ENCODE measurements at places on chromosomes 5 and 9.

DNA sequence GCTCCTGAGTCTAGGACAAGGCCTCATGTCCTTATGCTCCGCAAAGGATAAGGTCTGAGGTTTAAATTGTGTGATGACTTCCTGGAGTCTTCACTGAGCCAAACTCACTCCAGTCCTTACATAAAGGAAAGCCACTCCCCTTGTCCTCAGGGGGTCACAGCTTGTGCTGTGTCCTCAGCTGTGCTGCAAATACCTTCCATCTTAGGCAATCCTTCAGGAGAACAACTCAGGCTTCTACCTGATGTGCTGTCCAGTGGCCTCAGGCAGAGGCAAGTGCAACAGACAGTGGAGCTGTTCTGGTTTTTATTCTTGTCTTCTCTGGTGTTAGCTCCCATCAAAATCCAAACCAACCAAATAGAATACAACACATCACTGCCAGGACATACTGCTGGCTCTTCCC, 151.5 kb downstream of the TAF11L14 start:
- DNase-seq: no peak

GRCh38 chr5:100311806-100312205, 223.4 kb upstream of the FAM174A start:
- peak; percentile 8 for DNase-seq

DNA sequence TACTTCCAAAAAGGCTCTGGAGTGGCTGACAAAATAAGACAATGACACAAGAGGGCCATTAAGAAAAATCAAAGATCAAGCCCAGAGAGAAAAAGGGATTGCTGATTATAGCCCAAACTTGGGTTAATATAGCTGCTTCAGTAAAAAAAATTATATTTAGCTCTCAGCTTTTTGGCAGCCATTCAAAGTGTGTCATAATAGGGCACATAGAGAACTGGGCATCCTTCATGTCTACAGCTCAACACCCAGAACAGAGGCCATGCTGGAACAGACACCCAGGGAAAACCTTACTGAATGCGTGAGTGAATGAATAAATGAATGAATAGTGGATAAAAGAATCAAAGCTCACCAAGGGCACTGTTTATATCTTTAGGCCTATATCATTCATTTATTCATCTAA, 110.1 kb downstream of the SLIT3 start:
- DNase-seq: peak; percentile 13

GRCh38 chr5:158979749-158980521, 119.8 kb downstream of the EBF1 start:
- peak; percentile 54 for DNase-seq

DNA sequence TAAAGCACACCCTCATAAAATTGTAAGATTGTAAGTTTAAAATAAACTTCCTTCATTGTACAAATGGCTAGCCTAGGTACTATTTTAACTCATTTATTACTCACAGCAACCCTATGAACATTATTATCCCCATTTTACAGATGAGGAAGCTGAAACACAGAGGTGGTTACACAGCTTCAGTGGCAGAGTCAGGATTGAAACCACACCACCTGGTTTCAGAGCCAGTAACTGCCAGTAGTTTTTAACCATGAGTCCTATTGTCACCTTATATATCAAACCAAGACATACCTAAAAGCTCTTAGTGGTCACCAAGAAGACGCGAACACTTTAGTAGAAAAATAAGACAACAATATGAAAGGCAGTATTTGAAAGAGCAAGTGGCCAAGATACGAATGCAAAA, 16.1 kb downstream of the SH3GL2 start:
- no peak for DNase-seq

DNA sequence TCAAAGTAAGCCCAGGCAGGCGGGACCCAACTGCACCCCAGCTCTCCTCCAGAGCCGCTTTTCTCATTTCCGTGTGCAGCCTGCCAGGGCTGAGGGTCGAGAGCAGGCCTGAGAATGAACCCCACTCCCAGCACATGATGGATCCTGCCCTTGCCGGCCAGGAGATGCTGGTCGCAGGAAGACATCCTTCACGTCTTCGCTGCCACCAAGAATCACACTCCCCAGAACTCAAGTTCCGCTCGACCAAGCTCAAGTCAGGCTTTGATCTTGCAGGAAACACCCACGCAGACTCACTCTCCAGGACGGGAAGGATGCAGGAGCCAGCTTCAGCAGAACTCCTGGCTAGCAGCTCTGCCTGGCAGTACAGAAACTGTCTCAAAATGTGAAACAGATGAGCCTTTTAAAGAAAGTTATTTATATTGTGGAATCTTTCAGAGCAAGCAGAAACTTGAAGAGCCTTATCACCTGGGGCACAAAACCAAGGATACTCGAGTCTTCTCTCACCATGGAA, 102.4 kb downstream of the ROR2 start:
- DNase-seq: peak; percentile 13

- DNase-seq: peak; percentile 39
Measured at GRCh38 chr5:180353048-180353979, at the start of gene GFPT2. Gene GFPT2 (minus strand): TSS chr5:180353336. CDS start chr5:180353217, 119 bp downstream.

GRCh38 chr5:99177796-99178195, 249.0 kb upstream of the CHD1 start:
- no peak for DNase-seq

GRCh38 chr9:127449332-127449966, 1.8 kb downstream of the RPL12 start:
- DNase-seq: no peak

DNA sequence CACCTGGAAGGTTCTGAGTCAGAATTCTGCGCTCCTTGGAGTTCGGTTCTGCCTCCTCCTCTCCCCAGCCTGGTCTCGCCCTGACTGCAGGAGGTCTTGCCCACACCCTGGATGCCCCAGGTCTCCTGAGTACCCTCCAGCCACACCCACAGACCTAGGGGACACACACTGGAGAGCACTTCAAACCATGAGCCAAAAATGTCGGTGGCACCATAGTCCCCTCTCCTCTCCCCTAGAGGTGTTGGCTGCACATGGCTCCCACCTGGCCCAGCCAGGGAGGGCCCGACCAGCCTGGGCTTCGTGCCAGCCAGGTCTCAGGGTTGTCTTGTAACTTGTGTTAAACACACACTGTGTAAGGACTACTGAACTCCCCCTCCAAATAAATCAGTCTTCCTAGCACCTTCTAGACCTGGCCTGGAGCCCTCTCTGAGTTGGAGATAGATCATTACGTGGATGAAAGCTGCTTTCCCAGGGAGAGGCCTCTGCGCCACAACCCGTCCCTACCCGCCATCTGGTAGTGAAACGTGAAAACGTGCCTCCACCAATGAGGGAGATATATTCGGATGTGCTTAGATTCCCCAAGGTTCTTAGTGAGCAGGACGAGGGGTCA, 49.9 kb upstream of the CTSL start:
- DNase-seq: no peak

DNA sequence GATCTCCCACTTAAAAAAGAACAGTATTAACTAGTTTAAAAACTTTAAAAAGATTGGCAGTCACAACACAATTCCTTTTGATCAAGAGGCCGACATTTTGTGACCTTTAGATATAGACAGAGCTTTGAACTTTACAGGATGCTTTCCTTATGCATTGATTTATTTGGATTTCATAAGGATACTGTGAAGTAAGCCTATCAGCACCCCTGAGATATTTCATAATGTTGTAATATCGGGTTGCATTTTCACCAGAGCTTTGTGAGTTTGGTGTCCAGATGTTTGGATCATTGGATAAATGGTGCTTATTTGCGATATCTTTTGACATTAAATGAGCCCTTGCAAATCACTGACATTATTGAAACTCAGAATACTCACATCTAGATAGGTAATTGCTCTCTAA, 7.7 kb downstream of the PALM2AKAP2 start:
- no peak for DNase-seq

- DNase-seq: no peak
Measured at GRCh38 chr5:113692466-113692865, 179.0 kb downstream of the YTHDC2 start.

DNA sequence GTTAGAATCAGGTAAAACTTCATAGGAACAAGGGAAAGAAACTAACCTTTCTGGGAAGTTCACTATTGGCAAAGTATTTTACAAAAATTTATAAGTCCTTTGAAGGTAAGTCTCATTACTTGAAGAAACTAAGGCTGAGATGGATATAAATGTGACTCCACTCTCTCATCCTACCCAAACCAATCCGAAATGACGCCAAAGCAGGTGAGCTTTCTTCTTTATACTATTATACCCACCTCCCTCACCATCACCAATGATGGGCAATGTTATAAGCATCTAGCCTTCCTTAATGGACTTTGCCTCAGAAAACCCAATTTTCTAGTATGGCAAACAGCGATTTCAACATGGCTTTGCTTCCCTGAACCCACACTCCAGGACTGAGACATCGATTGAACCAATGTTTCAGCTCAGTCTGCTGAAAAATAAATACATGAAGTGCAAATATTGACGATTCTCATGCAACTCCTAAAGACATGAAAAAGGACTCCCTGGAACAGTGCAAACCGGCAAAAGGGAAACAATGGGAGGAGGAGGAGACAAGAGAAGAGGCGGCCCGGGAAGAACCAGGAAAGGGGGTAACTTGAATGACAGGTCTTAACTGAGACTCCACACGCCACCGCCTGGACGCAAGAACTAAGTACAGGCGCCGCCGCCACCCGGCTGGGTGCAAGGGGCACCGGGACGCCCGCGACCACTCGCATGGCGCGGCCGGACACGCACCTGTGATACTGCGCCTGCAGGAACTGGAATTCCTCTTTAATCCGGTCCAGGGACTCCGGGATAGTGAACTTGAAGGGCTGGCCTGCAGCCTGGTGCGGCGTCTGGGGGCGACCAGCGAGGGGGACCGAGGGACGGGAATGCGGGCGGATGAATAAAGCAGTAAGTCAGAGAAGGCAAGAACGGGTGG, 2.5 kb downstream of the TLE1 start:
- peak; percentile 88 for DNase-seq

DNA sequence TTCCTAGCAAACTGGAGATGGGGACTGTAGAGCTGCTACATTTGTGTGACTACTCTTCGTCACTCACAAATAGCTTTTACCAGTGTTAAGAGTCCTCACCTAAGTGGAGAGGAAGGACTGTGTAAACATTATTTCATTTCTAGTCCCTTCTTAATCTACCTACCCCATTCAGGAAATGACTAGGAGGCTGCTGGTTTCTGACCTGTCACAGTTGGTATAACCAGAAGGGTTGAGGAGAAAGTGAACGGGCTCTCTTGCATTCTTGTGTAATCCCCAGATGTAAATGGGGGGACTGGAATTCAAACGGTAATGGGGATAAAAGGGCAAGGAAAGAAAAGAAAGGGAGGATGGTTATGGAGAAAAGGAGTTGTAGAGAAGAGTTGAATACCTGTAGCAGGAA, 35.4 kb upstream of the BNIP1 start:
- no peak for DNase-seq

DNA sequence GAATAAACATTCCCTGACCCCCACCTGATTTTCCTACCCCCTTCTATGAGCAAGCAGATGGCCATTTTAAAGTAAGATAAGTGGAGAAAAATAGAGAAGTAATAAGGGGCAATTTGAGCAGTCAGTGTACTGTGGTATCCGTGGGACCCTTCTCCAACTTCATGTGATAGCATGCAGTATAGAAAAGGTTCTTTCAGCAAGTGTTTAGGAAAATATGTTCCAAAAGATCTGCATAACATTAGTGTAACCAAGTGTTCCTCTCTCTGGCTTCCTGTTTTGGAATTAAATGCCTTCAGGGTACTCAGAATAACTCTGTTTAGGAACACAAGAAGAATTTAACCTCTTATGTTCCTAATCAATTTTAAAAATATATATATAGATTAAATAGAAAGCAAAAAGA, 134.9 kb downstream of the ATG10 start:
- DNase-seq: no peak

- no peak for DNase-seq
Measured at GRCh38 chr9:135774239-135774747, 72.3 kb downstream of the KCNT1 start.

DNA sequence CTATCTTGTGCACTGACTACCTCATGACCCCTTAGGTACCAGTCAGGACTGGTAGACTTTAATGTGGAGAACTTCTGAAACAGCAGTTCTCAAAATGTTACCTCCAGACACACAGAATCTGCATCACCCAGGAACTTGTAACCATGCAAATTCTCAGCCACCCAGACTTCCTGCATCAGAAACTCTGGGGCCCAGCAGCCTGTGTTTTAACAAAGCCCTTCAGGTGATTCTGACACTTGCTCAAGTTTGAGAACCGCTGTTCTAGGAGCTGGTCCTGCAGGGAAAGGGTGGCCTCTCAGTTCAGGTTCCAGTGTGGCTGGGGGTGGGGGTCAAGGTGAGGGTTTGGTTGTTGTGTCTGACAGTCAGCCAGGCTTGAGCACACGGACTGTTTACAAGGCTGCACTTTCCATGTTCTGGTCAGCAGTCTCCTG, 28.4 kb downstream of the ZFP62 start:
- no peak for DNase-seq

DNA sequence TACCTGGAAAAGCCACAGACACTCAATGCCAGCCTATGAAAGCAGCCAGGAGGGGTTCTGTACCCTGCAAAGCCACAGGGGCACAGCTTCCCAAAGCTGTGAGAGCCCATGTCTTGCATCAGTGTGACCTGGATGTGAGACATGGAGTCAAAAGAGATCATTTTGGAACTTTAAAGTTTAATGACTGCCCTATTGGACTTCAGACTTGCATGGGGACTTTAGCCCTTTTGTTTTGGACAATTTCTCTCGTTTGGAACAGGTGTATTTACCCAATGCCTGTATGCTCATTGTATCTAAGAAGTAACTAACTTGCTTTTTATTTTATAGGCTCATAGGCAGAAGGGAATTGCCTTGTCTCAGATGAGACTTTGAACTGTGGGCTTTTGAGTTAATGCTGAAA, 244.9 kb upstream of the TYRP1 start:
- no peak for DNase-seq

DNA sequence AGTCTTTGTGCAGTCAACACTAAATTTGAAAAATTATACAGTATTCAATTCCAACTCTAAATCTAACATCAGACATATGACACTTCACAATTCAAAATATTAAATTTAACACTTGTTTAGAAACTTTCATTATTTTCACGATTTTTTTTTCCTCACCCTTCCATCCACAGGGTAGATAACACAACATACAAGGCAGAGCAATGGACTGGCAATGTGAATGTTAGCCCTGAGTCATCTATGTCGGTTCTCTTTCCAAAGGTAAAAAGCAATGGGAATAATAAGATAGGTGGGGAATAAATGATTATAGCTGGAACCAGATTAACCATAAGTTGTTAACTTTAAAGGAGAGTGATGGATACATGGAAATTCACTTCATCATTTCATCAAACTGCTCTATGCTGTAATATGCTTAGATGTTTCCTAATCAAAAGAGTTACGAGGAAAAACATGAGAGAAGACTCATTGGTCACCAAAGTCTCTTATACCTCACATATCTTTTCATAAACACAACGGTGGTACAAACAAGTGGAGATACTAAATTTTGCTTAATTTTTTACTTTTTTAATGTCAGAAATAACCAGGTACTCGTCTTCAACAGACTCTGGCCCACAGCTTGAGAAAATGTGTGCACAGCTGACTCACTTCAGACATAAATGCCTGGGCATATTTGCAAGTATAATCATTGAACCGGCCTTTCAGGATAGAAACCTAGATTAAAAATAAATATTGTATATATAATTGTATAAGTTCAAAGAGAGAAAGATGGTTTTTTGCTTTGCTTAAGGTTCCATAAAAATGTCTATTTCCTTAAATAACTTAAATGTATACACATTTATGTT, 23.0 kb downstream of the RFX3 start:
- DNase-seq: peak; percentile 80
